Activated CD8-positive, alpha-beta T cell treated with anti-CD3 and anti-CD28 coated beads, Interleukin-2, amount 10 ng/mL, durations not matched to agents 7 days and 5 days (primary cell): ENCODE measurements at places on chromosomes 2 and 18. TPM values are rescaled to one million over a fixed set of nuclear protein-coding genes. Genes with fewer than 3 reads are reported as not detected.

Gene REG1A
- not detected for total RNA-seq

DNA sequence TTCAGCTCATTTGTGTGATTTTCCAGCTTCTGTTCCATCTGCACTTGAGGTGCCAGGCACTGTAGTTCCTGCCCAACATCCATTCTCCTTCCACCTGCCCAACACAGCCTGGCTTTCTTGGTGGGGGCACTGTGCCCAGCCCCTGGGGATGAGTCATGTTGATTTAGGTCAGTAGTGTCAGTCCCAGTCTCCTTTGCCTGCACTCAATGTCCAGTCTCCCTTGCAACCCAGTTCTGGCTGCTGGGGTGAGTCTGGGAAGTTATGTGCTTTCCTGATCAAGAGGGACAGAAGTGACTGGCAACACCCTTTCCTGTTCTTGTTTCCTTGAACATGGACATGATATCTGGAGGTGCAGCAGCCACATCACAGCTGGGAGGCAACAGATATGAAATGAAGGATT, 1.5 kb upstream of the ASB18 start:
- no peak for DNase-seq

DNA sequence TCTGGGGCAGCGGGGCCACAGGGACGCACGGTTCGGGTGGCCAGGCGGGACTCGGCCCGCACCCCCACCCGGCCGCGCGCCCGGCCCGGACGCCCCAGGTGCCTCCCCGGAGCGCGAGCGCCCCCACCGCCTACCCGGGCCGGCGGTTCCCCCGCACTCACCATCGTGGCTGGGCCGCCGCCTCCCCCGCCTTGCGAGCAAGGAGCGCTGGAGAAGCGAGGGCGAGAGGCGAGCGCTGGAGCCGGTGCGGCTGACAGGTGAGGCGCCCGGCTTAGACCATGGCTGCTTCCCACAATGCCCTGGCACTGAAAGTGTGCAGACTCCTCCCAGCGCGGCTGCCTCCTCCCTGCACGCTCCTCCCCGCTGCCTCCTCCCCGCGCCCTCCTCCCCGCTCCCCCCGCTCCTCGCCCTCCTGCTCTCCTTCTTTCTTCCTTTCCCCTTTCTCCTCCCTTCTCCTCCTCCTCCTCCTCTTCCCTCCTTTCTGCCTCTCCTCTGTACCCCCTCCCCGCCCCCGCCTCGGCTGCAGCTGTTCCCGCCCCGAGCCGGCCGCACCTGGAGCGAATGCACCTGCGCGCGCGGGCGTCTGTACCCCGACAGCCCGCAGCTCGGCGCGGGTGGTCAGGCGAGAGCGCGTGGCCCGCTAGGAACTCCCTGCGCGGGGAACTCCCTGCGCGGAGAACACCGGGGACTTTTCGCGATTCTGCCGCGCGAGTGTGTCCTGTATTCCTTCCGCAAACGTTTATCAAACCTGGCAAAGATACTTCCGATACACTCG, at the start of gene AP1S3:
TSS of gene AP1S3 (minus strand) at position 296 of the 775 bp plus-strand sequence. CDS start at position 164, 132 bp downstream.
- DNase-seq, result peak; percentile 84

Gene ZNF385B
- not detected for total RNA-seq
